Naive thymus-derived CD4-positive, alpha-beta T cell (primary cell): ENCODE measurements at places on chromosomes 12 and 14. TPM values are rescaled to one million over a fixed set of nuclear protein-coding genes. Genes with fewer than 3 reads are reported as not detected.

The IL31 gene
- not detected for total RNA-seq

GRCh38 chr14:103746701-103747100 lies 31.1 kb downstream of the ZFYVE21 start:
- no peak for DNase-seq

DNA sequence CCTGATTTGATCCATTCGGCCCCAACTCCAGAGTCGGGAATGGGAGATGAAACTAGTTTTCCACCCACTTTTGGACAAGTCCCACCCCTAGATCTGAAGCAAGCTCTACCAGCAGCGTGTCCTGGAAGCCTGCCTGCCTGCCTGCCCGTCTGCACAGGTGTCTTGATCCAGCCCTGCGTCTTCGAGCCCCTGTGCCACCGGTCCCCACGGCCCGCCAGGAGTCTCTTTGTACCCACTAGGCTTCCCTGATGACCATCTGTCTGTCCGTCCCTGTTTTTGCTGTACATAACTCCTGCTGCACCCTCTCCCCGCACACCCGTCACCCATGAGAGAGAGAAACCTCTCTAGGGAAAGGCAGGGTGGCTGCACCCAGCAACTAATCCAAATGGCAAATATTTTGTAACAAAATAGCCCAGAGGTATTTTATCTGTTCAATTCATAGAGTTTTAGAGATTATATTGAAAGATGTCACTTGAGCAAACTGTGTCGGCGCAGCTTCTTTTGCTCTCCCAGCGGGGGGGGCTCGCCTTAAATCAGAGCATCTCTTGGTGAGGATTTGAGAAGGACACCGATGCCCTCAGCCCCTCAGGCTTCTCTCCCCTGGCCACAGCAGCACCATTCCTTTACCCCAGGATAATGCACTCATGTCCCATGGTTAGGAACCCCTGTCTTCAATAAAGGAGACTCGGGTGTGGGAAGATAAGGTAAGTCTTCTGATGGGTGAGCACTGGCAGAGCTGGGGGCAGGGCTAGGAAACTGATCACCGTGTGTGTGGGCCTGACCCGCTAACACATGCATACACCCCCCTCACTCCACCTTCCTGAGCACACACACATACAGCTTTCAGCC lies 35.8 kb downstream of the SLC6A12 start:
- no peak for DNase-seq

The HPD gene
- not detected for total RNA-seq

DNA sequence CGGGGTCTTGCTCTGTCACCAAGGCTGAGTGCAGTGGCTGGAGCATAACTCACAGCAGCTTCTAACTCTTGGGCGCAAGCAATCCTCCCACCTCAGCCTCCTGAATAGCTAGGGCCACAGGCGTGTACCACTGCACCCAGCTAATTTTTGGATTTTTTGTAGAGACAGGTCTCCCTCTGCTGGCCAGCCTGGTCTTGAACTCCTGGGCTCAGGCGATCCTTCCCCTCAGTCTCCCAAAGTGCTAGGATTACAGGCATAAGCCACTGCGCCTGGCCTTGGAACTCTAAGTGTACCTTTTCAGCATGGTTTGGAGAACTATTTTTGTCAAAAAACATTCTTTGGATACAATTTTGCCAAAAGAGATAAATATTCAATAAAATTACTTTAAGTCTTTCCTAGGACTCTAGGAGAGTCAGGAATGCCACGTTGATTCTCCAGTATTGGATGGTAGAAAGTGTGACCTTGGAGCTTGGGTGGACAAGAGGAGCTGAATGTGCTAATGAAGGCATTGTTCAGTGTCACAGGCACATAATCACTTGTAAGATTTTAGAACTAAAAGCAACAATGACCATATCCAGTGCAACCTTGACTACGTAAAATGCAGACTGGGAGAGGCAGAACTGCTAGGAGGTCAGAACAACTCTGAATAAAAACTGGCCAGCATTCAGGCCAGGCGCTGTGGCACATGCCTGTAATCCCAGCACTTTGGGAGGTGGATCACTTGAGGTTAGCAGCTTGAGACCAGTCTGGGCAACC lies 2.8 kb downstream of the SRSF9 start:
- DNase-seq, result no peak

DNA sequence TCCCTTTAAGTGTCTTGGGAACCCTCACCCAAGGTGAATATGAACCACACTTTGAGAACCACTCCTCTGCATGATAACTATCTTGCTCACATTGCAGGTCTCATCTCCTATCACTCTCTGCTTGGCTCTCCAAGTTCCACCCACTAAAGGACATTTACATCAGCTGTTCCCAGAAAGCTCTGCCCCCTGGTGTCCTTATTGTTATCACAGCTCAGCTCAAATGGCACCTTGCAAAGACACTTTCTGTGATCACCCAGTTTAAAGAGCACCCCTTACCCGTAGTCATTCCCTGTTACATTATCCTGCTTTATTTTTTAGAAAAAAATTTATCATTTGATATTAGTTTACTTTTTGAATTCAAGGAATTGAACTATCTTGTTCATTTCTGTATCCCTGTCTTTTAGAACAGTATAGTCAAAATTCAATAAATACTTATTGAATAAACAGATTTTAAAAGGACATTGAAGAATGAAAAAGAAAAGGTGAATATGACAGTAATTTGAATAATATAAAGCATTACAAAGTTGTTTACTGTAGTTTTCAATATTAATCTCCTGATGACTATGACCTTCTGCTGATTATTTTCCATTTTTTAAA lies 20.5 kb upstream of the GUCY2C start:
- DNase-seq, result peak; percentile 44

The P2RX2 gene
- not detected in 2 replicates for total RNA-seq

DNA sequence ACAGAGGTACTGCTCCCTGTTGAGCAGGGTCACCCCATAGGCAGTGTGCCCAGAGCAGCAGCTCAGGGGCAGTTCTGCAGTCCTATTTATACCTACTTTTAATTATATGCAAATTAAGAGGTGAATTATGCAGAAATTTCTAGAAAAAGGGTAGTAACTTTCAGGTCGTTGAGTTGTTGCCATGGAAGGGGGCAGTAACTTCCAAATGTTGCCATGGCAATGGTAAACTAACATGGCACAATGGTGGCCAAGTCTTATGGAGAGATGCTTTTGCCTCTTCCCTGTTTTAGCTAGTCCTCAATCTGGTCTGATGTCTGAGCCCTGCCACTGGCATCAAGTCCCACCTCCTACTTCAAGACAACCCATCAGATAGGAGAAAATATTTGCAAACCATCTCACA lies 30.4 kb upstream of the P2RX7 start:
- no peak for DNase-seq

DNA sequence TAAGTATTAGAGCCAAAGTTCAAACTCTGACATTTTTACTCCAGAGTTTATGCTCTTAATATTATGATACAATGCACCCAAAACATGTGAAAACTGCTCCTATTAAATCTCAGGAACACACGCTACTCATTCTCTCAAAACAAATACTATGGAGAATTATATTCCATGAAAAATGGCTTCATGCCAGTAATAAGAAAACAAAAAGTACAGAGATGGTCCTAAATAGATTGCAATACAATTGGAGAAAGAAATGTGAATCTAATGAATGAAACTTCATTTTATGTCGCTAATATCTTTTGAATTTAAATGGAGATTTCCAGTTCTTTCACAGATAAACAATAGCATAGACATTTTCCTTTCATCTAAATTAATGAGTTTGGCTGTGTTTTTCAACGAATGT lies 384.3 kb downstream of the ADAMTS20 start:
- DNase-seq, result no peak

The HHIPL1 gene
- 0.41 TPM for total RNA-seq

DNA sequence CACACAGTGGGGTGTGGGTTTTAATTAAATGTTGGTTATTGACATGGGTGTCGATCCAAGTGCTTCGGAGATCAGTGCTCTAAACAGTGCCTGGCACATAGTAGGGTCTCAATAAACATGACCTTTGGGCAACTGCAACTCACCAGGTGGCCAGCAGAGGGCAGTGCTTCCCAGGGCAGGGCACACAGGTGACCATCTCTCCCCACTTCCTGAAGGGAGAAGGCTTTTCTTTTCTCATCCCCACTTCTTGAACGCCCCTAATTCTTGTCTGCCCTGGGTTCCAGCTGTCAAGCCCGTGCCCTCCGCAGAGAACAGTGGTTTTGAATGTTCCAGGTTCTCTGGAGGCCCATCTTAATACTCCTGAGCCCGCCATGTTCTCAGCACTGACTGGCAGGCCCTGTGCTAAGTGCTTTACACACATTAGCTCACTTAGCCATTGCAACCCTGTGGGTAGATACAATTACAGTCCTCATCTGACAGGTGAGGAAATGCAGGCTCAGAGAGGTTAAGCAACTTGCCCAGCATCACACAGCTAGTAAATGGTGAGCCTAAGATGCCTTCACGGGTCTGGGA lies 16.3 kb downstream of the RAPGEF3 start:
- peak; percentile 56 for DNase-seq

- no peak for DNase-seq
Observed at GRCh38 chr12:110200124-110200417, 75.9 kb downstream of the IFT81 start.

GRCh38 chr12:15272376-15272775 lies 49.9 kb upstream of the PTPRO start:
- no peak for DNase-seq

- DNase-seq, result no peak
Observed at GRCh38 chr12:23909551-23909950, 39.9 kb downstream of the SOX5 start.

DNA sequence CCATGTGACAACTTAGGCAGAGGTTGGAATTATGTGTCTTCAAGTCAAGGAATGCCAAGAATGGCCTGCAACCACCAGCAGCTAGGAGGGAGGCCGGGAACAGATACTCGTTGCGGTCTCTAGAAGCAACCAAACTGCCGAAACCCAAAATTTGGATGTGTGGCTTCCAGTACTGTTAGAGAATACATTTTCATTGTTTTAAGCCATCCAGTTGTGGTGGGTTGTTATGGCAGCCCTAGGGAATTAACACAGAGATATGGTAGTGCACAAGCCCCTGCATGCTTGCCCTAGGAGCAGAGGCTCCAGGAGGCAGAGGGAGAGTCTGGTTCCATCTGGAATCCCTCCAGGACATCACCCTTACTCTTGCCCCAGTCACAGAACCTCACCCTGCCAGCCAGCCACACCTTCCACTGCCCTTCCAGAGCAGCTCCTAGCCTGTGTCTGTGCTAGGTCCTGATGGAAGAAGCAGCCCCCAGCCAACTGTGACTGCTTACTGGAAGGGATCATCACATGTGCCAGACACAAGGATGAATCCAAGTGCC lies 19.5 kb downstream of the PITPNM2 start:
- no peak for DNase-seq

The CABP1 gene
- not detected for total RNA-seq

The CLEC14A gene
- total RNA-seq, result not detected
